Hair follicle dermal papilla cell (primary cell): ENCODE measurements at places on chromosomes 16 and 17. TPM values are rescaled to one million over a fixed set of nuclear protein-coding genes. Genes with fewer than 3 reads are reported as not detected.

The MED9 gene
- 14.4 and 14.5 TPM in 2 replicates for total RNA-seq

The GP2 gene
- total RNA-seq: not detected in 2 replicates

The ZNF19 gene
- 5.2 and 5.8 TPM in 2 replicates for total RNA-seq

The ODF4 gene
- total RNA-seq: not detected in 2 replicates

The IL34 gene
- total RNA-seq: 1.5 and 2.8 TPM in 2 replicates

The C16orf96 gene
- under 0.01 and 0.12 TPM in 2 replicates for total RNA-seq

The ASPA gene
- 0.16 and 1.6 TPM in 2 replicates for total RNA-seq

The SERPINF2 gene
- under 0.01 TPM in 1 of 2 replicates, not detected in the other for total RNA-seq

The SDR42E1 gene
- total RNA-seq: 1.9 and 2.1 TPM in 2 replicates

The C17orf58 gene
- total RNA-seq: 11.7 and 12.8 TPM in 2 replicates

The HS3ST2 gene
- not detected in 2 replicates for total RNA-seq

The FBXW10B gene
- total RNA-seq: 1.6 and 6.7 TPM in 2 replicates

The OR1F1 gene
- total RNA-seq: not detected in 2 replicates

The SNX20 gene
- total RNA-seq: not detected in 2 replicates

The KRT222 gene
- not detected in 2 replicates for total RNA-seq

The FOXF1 gene
- total RNA-seq: 0.61 and 0.81 TPM in 2 replicates

The ZSCAN10 gene
- not detected in 2 replicates for total RNA-seq

The KRTAP4-6 gene
- not detected in 2 replicates for total RNA-seq

The CRISPLD2 gene
- total RNA-seq: 160 and 200 TPM in 2 replicates

The HCRT gene
- not detected in 2 replicates for total RNA-seq

The ATP2A3 gene
- 0.32 and 0.85 TPM in 2 replicates for total RNA-seq

The TBC1D3I gene
- under 0.01 and 0.73 TPM in 2 replicates for total RNA-seq

The GCGR gene
- total RNA-seq: not detected in 2 replicates

The GAS2L2 gene
- total RNA-seq: not detected in 2 replicates

The CFAP97D1 gene
- total RNA-seq: not detected in 2 replicates

The CCDC78 gene
- 2.8 and 2.9 TPM in 2 replicates for total RNA-seq

The FBXW10 gene
- 0.24 and 0.32 TPM in 2 replicates for total RNA-seq

The HOXB3 gene
- 11.0 and 13.0 TPM in 2 replicates for total RNA-seq

The PABPN1L gene
- total RNA-seq: not detected in 2 replicates

The LRRC46 gene
- under 0.01 TPM in 1 of 2 replicates, not detected in the other for total RNA-seq

The CNP gene
- total RNA-seq: 93.0 and 95.2 TPM in 2 replicates

The MYL11 gene
- not detected in 2 replicates for total RNA-seq

The ARSG gene
- total RNA-seq: 6.8 and 7.4 TPM in 2 replicates

The TNFRSF17 gene
- total RNA-seq: not detected in 2 replicates

The TEX19 gene
- not detected in 2 replicates for total RNA-seq

The PPP1R1B gene
- not detected in 2 replicates for total RNA-seq

The PYDC1 gene
- total RNA-seq: not detected in 2 replicates

The SEPTIN1 gene
- total RNA-seq: 0.12 and 0.32 TPM in 2 replicates

The C17orf100 gene
- 0.12 and 0.49 TPM in 2 replicates for total RNA-seq

The KRTAP3-2 gene
- total RNA-seq: not detected in 2 replicates

The SP6 gene
- total RNA-seq: 0.12 and 0.16 TPM in 2 replicates

The NFATC3 gene
- 33.8 and 40.6 TPM in 2 replicates for total RNA-seq

The CCDC144A gene
- total RNA-seq: 1.8 and 4.4 TPM in 2 replicates

The CDH3 gene
- total RNA-seq: 1.1 and 1.3 TPM in 2 replicates

The NAGS gene
- total RNA-seq: 1.1 and 2.1 TPM in 2 replicates

The OTOP2 gene
- total RNA-seq: not detected in 2 replicates

The RAP1GAP2 gene
- total RNA-seq: 2.1 and 2.9 TPM in 2 replicates

The ZNF597 gene
- 2.4 and 3.2 TPM in 2 replicates for total RNA-seq

The ENPP7 gene
- total RNA-seq: not detected in 2 replicates

The CBX8 gene
- total RNA-seq: 2.6 and 3.4 TPM in 2 replicates

The NPIPA7 gene
- 2.9 TPM in 1 of 2 replicates, not detected in the other for total RNA-seq

The KRTAP1-1 gene
- not detected in 2 replicates for total RNA-seq

The LLGL2 gene
- total RNA-seq: 0.24 and 0.32 TPM in 2 replicates

The SLC16A11 gene
- total RNA-seq: 0.32 and 1.1 TPM in 2 replicates

The CHRNE gene
- total RNA-seq: 4.7 and 5.8 TPM in 2 replicates

The ERN1 gene
- total RNA-seq: 8.7 and 11.2 TPM in 2 replicates

The TBKBP1 gene
- 13.8 and 19.1 TPM in 2 replicates for total RNA-seq

The WSB1 gene
- total RNA-seq: 134 and 155 TPM in 2 replicates

The PPP1R27 gene
- not detected in 2 replicates for total RNA-seq

The CACNB1 gene
- total RNA-seq: 14.0 and 15.5 TPM in 2 replicates
